Cardiac muscle cell (in vitro differentiated cells and primary cell): ENCODE measurements at places on chromosomes 11 and 22. TPM values are rescaled to one million over a fixed set of nuclear protein-coding genes. Genes with fewer than 3 reads are reported as not detected.

GRCh38 chr11:62909107-62909894 is 11.9 kb downstream of the CHRM1 start:
- H3K4me1 ChIP-seq = peaks cover 11% of the 10 kb centered on the region
- peak; percentile 87 for DNase-seq
- H3K27me3 ChIP-seq = no peaks in the 10 kb centered on the region
- no peak overlapping the region for H3K4me3 ChIP-seq
- H3K27ac ChIP-seq = no peak overlapping the region

- no peak overlapping the region for H3K27ac ChIP-seq
- no peak overlapping the region for H3K4me3 ChIP-seq
- peak; percentile 49 for DNase-seq
- no peaks in the 10 kb centered on the region for H3K36me3 ChIP-seq
- peaks cover 3% of the 10 kb centered on the region for H3K4me1 ChIP-seq
Measured at GRCh38 chr11:108561535-108561991, 32.0 kb downstream of the EXPH5 start.

The CCDC117 gene
- polyA plus RNA-seq = 29.1 and 35.8 TPM in 2 replicates

DNA sequence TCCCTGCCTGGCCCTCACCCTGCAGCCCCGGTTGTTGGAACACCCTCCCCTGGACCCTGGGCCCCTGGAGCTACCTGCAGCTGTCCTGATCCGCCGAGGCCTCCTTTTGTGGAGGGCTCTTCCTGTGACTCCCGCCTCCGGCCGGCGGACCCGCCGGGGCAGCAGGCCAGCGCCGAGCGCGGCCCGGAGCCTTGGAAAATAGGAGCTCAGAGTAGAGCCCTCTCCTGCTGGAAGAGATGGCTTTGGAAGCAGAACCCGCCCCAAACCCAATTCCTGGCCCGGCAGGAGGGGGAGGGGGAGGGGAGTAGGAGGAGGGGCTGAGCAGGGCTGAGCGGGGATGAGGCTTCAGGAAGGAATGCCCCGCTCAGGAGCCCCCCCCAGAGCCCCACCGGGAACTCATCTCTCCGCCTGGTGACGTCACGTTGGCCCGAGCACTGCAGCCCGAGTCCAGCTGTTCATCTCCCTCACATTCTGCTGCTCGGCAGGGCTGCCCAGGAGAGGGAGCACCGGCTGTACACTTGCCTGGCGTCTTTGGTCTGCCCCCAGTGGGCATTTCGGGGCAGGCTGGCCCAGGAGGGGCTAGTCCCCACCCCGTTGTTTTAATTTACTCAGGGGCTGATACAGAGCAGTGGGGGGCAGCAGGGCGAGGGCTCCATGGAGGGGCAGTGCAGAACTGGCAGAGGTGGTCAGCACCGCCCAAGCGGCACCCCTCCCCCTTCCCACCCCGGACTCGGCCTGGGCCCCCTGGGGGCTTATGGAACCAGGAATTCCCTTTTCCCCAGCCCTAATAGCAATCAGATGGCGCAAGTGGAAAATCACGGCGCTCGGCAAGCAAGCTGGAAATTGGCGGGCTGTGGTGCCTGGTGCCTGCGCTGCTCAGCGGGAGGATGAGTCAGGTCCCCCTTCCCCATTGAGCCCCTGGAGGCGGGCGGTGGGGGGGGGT is at the start of gene MRGPRF:
Gene MRGPRF, minus strand, starts transcription at position 238 of the 943 bp plus-strand sequence. CDS start 3,345 bp downstream, outside the sequence.
- H3K4me1 ChIP-seq = peaks cover 59% of the 10 kb centered on the region
- peak within 1 kb of the TSS; percentile 14 for H3K4me3 ChIP-seq
- H3K36me3 ChIP-seq = no peaks in the 10 kb centered on the region

DNA sequence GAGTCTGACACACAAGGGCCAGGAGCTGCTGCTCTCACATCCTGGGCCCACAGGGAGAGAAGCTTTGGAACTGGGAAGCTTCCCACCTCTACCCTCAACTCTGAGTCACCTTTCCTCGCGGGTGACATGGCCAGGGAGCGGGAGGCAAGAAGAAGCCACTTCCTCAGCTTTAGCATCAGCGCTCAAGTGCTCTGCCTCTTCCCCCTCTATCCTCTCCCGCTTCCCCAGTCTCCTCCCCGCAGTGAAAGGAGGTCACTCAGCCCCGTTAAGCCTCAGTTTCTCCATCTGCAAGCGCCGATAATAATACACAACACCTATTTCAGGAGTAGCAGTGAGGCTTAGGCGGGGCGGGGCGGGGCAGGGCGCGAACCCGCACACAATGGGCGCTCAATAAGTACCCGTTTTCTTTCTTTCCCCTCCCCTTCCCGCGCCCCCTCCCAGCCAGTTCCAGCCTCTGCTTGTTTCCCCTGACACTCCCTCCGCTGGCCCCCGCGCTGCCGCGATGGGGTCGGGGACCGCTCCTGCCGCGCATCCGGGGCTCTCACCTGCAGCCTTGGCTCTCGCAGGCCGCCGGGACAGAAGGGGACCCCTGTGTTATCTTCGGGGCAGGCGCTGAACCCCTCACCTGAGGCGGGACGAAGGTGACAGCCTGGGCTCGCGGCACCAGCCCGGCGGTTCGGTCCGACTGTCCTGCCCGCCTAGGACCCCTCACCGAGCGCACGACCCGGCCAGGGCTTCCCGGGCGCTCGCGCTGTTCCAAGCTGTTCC is 892 bp downstream of the GDPD5 start:
- H3K36me3 ChIP-seq = no peaks in the 10 kb centered on the region
- DNase-seq = peak; percentile 7
- peak overlapping the region; percentile 68 for H3K4me3 ChIP-seq
- peaks cover 28% of the 10 kb centered on the region for H3K27me3 ChIP-seq
